B cell (primary cell): ENCODE measurements at places on chromosomes 11 and 22.
A peak's percentile ranks its signal among the peaks of the same experiment; 100 is the strongest.

- no peak overlapping the region for H3K27ac ChIP-seq
- peaks cover 12% of the 10 kb centered on the region for H3K36me3 ChIP-seq
- H3K4me3 ChIP-seq = no peak overlapping the region
- no peak for DNase-seq
- H3K27me3 ChIP-seq = no peaks in the 10 kb centered on the region
Observed at GRCh38 chr22:17703811-17704210, 65.3 kb downstream of the BCL2L13 start.

- H3K4me1 ChIP-seq = no peaks in the 10 kb centered on the region
- DNase-seq = no peak
- H3K27ac ChIP-seq = peak overlapping the region; percentile 39
- no peak overlapping the region for H3K4me3 ChIP-seq
- no peaks in the 10 kb centered on the region for H3K27me3 ChIP-seq
Observed at GRCh38 chr11:10518891-10519290, 22.1 kb downstream of the RNF141 start.

- H3K4me3 ChIP-seq = peak overlapping the region; percentile 86
- H3K27ac ChIP-seq = peak overlapping the region; percentile 81
- no peak for DNase-seq
- no peaks in the 10 kb centered on the region for H3K27me3 ChIP-seq
- H3K4me1 ChIP-seq = peaks cover 17% of the 10 kb centered on the region
Observed at GRCh38 chr11:73760135-73760678, 667 bp downstream of the RAB6A start.

GRCh38 chr11:108097179-108097578 lies 24.2 kb upstream of the ACAT1 start:
- no peak overlapping the region for H3K27ac ChIP-seq
- no peak for DNase-seq
- peaks cover 40% of the 10 kb centered on the region for H3K36me3 ChIP-seq
- no peaks in the 10 kb centered on the region for H3K27me3 ChIP-seq
- no peak overlapping the region for H3K4me3 ChIP-seq

- no peak overlapping the region for H3K27ac ChIP-seq
- H3K27me3 ChIP-seq = no peaks in the 10 kb centered on the region
- H3K36me3 ChIP-seq = no peaks in the 10 kb centered on the region
- H3K4me1 ChIP-seq = no peaks in the 10 kb centered on the region
- H3K4me3 ChIP-seq = no peak overlapping the region
- no peak for DNase-seq
Observed at GRCh38 chr22:45785458-45785857, 113.8 kb downstream of the ATXN10 start.

- DNase-seq = no peak
- no peaks in the 10 kb centered on the region for H3K27me3 ChIP-seq
- H3K36me3 ChIP-seq = no peaks in the 10 kb centered on the region
- H3K27ac ChIP-seq = no peak overlapping the region
- no peak overlapping the region for H3K4me3 ChIP-seq
Observed at GRCh38 chr11:28009388-28009787, 98.6 kb downstream of the KIF18A start.

DNA sequence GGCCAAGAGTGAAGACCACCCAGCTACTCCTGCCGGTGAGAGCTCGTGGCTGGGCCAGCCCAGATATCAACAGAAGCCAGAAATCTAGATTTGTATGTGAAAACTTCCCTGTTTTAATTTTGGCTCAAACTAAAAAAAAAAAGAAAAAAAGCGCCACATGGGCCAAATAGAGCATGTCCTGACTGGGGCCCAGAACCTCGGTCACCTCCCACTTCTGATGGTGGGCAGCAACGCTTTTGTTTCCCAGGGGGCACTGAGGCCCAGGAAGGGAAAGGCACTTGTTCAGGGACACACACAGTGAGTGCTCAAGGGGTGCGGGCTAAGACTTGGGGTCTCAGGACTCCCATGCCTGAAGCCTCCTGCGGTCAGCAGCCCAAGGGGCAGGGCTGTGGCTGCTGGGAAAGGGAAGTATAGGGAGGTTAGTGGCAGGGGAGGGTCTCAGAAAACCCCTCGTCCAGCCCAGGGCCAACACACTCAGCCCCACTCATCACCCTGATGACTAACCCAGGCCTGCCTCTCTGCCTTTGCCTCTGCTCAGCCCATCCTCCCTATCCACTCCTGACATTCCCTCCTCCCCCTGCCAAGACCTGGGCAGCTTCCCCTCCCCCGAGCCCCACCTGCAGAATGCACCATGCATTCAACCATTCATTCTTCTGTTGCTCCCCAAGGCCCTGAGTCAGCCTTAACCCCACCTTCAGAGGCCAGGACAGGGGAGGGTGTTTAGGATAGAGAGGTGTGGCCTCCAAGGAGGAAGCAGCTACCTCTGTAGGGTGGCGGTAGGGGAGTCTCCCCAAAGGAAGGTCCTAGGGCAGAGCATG lies 30.0 kb upstream of the TCF20 start:
- peak; percentile 79 for DNase-seq
- H3K36me3 ChIP-seq = no peaks in the 10 kb centered on the region
- H3K4me1 ChIP-seq = peaks cover 68% of the 10 kb centered on the region
- peak overlapping the region; percentile 46 for H3K4me3 ChIP-seq
- H3K27me3 ChIP-seq = no peaks in the 10 kb centered on the region

GRCh38 chr11:7590529-7590928 lies 76.7 kb downstream of the PPFIBP2 start:
- no peaks in the 10 kb centered on the region for H3K4me1 ChIP-seq
- no peak overlapping the region for H3K4me3 ChIP-seq
- H3K36me3 ChIP-seq = peaks cover 27% of the 10 kb centered on the region
- H3K27ac ChIP-seq = no peak overlapping the region

- no peaks in the 10 kb centered on the region for H3K36me3 ChIP-seq
- no peaks in the 10 kb centered on the region for H3K4me1 ChIP-seq
- no peaks in the 10 kb centered on the region for H3K27me3 ChIP-seq
Observed at GRCh38 chr22:47602732-47603131, 840.3 kb downstream of the TBC1D22A start.

DNA sequence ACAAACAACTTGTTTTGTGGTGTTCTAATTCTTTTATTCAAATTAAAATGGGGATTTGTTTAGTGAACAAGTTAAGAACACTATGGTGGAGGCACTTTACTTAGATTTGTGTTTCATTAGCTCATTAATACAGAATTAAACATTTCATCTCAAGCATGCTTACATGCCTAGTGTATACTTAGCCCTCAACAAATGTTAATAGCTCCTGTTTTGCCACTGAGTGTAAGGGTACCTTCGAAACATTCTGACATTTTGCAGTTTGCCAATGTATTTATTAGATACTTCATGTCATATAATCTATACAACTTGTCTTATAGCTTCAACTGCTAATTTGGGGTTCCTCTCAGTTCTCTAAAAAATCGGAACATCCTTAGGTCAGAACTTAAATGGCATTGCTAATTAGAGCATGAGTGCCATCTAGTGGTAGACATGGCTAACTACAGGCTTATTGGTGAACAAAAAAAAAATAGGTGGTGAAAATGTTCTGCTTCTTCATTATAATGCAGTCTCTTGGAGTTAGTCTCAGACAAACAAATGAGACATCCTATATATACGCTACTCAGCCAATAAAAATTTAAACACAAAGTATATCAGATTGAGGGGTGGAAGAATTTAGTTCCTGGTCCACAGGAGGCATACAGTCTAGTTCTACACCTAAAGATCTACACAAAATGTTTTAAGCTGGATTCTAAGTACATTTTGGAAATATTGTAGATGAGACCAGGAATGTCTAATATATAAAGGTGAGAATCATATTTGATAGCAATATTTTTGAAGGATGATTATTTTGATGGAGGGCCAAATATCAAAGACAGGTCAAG lies 4.9 kb upstream of the CNTN5 start:
- peak; percentile 43 for DNase-seq
- no peaks in the 10 kb centered on the region for H3K27me3 ChIP-seq
- H3K4me1 ChIP-seq = peaks cover 5% of the 10 kb centered on the region
- H3K36me3 ChIP-seq = no peaks in the 10 kb centered on the region
- H3K4me3 ChIP-seq = no peak overlapping the region

DNA sequence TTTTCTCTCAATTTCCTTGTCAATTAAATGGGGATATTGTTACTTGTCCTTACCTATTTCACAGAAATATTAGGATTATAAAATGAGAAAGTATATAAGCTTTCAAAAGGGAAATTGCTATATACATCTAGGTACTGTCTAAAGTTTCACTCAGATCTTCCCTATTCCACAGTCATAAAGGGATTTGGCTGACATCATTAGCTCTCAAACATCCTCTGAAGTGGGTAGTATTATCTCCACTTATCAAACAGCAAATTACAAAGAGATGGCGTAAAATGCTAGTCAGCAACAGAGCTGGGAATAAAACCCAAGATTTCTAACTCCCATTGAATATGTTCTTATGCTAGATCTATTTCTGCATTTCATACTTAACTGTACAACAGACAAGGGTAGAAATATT lies 50.9 kb downstream of the SLC25A17 start:
- no peak for DNase-seq
- H3K4me3 ChIP-seq = no peak overlapping the region
- no peaks in the 10 kb centered on the region for H3K27me3 ChIP-seq
- H3K27ac ChIP-seq = peak overlapping the region; percentile 21

DNA sequence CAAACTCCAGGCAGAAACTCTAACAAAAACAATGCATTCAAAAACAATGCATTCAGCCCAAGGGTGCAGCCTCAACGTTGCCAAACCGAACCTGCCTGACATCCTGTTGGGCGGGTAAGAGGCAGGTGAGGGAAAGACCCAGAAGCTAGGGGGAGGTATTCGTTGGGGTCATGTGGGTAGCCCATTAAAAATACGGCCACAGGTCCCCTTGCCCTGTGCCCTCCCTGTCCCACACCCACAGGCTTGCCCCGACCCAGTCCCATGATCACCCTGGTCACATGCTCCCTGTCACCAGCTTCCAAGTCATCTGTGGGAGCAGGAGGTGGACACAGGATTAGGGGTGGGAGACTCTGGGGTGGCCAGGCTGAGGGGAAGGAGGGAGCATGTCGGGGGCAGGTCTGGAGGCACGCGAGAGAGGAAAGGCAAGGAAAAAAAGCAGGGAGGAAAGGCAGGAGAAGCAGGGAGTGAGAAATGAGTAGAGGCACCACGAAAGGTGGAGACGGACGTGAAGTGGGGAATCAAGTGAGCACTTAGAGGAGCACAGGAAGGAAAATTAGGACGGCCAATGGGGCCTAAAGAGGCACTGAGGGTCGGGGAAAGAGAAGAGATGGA lies 683 bp downstream of the PLA2G6 start:
- H3K36me3 ChIP-seq = no peaks in the 10 kb centered on the region
- no peaks in the 10 kb centered on the region for H3K27me3 ChIP-seq
- H3K4me1 ChIP-seq = peaks cover 30% of the 10 kb centered on the region
- peak overlapping the region; percentile 67 for H3K27ac ChIP-seq

DNA sequence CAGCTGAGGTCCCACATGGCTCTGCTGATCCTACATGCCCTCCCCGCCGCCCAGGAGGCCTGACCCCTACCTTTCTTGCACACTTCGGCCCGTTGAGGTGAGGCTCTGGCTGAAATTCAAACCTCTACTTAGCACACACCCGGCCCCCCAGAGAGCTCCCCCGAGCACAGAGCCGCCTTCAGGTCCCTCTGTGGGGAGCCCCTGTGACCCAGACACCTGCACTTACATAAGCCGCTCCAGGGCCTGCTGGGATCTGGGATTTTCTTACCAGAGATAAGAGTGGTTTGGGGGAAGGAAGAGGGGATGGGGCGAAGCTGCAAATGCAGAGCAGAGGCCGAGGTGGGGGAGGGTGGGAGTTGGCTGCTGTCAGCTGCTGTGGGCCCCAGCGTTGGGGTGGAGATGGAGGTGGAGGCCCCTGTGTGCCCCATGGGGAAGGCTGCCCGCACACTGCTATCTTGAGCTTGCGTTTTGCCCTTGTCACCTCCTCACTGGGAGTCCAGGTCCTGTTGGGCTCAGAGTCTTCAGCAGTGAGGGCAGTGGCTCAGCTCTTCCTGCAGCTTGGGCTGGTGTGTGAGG lies 30.6 kb downstream of the CAPN1 start:
- H3K4me3 ChIP-seq = no peak overlapping the region
- no peak for DNase-seq
- H3K4me1 ChIP-seq = peaks cover 13% of the 10 kb centered on the region
- H3K27me3 ChIP-seq = no peaks in the 10 kb centered on the region
- H3K36me3 ChIP-seq = no peaks in the 10 kb centered on the region
- H3K27ac ChIP-seq = no peak overlapping the region

DNA sequence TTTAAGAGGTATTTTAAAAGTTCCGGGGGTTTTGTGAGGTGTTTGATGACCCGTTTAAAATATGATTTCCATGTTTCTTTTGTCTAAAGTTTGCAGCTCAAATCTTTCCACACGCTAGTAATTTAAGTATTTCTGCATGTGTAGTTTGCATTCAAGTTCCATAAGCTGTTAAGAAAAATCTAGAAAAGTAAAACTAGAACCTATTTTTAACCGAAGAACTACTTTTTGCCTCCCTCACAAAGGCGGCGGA lies 193 bp upstream of the MALAT1 start:
- peak overlapping the region; percentile 99 for H3K27ac ChIP-seq
- H3K36me3 ChIP-seq = peaks cover 38% of the 10 kb centered on the region
- peaks cover 19% of the 10 kb centered on the region for H3K4me1 ChIP-seq
- DNase-seq = no peak
- H3K4me3 ChIP-seq = peak overlapping the region; percentile 99
- H3K27me3 ChIP-seq = no peaks in the 10 kb centered on the region

GRCh38 chr22:20805972-20806471 lies 32.1 kb downstream of the SERPIND1 start:
- no peaks in the 10 kb centered on the region for H3K27me3 ChIP-seq
- no peak overlapping the region for H3K27ac ChIP-seq
- H3K36me3 ChIP-seq = peaks cover 76% of the 10 kb centered on the region

GRCh38 chr11:111514216-111515031 lies at the start of gene HOATZ:
Gene HOATZ, plus strand, starts transcription at chr11:111514778. Its CDS starts 7 bp downstream, at chr11:111514785.
- H3K27ac ChIP-seq = no peak within 1 kb of the TSS
- H3K36me3 ChIP-seq = no peaks in the 10 kb centered on the region
- peaks cover 31% of the 10 kb centered on the region for H3K27me3 ChIP-seq
- H3K4me3 ChIP-seq = no peak within 1 kb of the TSS

DNA sequence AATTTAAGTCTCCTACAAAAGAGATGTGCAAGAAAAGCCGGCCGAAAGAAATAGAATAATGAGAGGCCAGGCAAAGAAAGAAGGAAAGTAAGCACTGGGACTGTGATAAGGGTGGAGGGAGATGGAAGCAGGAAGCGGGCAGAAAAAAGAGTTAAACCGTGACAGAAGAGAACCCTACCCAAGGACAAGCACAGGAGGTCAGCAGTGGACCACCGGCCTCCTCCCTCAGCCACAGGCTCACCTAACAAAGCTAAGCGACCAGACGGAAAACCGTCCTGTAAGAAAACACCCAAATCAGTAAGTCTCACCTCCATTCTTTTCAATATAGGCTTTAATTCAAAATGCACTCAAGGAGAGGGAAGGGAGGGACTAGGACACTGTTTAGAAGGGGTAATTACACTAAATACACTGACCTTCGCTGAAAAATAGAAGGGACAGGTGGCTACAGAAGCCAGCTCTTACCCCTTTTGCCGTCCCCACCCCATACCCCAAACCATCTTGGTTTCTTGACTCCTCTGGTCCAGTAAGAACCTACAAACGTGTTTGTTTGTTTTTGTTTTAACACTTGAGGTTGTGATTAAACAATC lies 1.9 kb downstream of the FAM181B start:
- H3K4me1 ChIP-seq = peaks cover 10% of the 10 kb centered on the region
- no peak overlapping the region for H3K27ac ChIP-seq
- H3K4me3 ChIP-seq = no peak overlapping the region
- peaks cover 38% of the 10 kb centered on the region for H3K27me3 ChIP-seq
